ENCODE measurements at places on chromosomes 13 and 19. TPM values are rescaled to one million over a fixed set of nuclear protein-coding genes. Genes with fewer than 3 reads are reported as not detected.
A peak's percentile ranks its signal among the peaks of the same experiment; 100 is the strongest.

GRCh38 chr13:112603641-112604225 lies 15.8 kb upstream of the TUBGCP3 start:
- DNase-seq = no peak

- DNase-seq = no peak
These were observed 15.8 kb upstream of the POP4 start for GRCh38 chr19:29590278-29590677.

- DNase-seq = no peak
These were observed 575.8 kb upstream of the KLF12 start for GRCh38 chr13:74710006-74710405.

The ZSCAN22 gene
- total RNA-seq = 3.1 TPM

The LHFPL6 gene
- total RNA-seq = 3.0 TPM

The CPAMD8 gene
- 0.88 TPM for total RNA-seq

GRCh38 chr19:55406826-55407549 lies 600 bp downstream of the UBE2S start:
- peak; percentile 33 for DNase-seq

- DNase-seq = peak; percentile 12
These were observed 41.1 kb downstream of the CEACAM1 start for GRCh38 chr19:42487032-42487797.

The CLEC17A gene
- 0.33 TPM for total RNA-seq

All from activated CD4-positive, alpha-beta memory T cell treated with anti-CD3 and anti-CD28 coated beads for 36 hours (primary cell).